Astrocyte of the cerebellum (primary cell): ENCODE measurements at places on chromosomes 2 and 18.

DNA sequence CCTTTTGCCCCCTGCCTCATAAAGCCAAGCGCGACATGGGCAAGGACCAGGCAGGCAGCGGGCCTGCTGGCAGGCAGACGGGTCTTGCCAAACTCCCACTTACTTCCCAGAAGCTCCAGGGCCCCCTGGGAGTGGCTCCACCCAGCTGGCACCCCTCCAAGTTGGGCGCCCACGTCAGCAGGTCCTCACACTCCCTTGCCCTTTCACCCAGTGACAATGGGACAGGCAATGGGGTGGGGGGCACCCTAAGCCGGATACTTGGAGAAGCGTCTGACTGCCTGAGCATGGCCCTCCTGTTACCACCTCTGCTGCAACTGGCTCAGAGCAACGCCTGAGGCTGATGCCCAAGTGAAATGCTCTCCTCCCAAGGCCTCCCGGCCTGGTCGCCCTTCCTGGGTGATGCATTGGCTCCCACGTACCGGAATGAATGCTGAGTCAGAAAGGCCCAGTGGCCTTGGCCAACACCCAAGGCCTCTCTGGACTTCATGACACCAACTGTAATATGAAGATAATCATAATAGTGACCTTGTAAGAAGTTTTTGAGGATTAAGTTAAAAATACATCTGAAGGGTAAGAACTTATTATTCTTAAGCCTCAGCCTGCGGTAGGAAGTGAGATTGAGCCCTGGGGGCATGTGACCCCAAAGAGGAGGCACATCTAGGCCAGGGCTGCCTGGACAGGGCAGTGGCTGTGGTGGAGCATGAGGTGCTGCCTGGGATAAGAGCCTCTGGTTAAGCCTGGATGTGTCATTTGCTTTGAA is 31.6 kb downstream of the KCNK3 start:
- DNase-seq, result no peak

DNA sequence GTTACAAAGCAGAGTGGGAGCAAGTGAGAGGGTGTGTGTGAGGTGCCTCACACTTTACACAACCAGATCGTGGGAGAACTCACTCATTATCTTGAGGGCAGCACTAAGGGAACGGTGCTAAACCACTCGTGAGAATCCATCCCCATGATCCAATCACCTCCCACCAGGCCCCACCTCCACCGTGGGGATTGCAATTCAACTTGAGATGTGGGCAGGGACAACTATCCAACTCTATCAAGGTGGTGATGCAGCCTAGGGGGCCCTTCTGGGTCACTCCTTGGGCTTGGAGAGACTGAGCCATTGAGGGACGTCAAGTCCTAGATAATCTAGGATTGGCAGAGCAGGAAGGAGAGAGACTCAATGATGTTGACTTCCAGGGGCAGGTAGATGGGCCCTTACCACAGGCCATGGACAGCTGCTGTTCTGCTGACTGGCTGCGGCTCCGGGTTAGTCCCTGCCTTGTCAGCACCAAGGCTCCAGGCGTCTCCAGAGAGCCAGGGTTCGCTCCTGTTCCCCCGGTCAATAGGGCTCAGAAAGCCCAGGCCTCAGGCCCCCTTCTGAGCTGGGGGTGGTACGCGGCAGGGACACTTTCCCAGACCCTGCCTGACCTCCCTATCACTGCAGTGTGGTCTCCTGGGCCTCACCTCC is 193.2 kb upstream of the HS6ST1 start:
- DNase-seq, result no peak

- DNase-seq, result no peak
These were observed 268.6 kb downstream of the MYCN start for GRCh38 chr2:16208921-16209320.

- no peak for DNase-seq
These were observed 2.2 kb upstream of the BCL2L11 start for GRCh38 chr2:111118481-111118980.

DNA sequence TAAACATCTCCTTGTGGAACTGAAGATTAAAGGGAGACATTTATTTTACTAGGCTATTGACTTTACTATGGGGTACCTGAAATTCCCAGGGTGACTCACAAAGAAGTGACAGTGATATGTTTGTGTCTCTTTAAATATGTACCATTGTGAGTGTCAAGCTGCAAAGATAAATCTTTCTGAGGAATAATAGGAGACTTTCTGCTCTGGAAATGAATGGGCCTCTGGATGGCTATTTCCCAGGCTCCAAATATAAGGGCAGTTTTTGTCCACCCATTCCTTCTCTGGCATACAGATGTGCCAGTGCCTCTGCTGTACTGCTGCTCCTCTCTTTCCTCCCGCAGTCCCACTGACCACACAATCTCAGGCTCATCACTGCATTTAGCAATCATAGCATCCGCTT is 586.4 kb upstream of the CNTNAP5 start:
- DNase-seq, result no peak
